ENCODE measurements at places on chromosomes 2 and 18.

DNA sequence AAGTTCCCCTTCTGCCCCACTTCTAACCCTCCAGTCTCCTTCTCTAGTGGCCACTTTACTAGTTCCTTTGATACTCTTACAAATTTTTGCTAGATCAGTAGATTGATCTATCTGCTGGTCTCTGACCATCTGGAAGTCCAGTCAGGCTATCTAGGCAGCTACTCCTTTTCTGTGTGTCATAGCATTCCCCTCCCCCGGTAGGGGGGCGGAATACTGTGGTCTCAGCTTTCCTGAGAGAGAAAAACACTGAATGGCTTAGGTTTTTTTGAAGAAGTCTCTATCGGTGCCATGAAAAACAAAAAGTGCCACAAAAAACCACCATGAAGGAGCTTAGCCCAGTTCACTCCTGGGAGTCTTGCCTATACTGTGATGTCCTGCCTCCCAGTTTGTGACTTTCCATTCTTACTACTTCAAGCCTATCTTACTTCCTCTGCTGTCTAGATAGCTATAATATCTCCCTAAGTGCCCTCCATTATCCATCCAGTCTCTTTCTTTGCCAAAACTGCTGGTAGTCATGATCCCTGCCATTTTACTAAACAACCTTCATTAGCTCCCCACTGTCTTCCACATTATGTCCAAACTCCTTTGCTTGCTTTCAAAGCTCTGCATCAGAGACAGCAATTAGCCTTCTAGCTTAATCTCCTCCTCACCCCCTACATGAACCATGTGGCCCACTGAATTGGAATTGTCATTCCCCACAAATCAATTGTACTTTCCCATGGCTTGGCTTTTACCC is 29.9 kb downstream of the TPGS2 start:
- DNase-seq, result no peak

DNA sequence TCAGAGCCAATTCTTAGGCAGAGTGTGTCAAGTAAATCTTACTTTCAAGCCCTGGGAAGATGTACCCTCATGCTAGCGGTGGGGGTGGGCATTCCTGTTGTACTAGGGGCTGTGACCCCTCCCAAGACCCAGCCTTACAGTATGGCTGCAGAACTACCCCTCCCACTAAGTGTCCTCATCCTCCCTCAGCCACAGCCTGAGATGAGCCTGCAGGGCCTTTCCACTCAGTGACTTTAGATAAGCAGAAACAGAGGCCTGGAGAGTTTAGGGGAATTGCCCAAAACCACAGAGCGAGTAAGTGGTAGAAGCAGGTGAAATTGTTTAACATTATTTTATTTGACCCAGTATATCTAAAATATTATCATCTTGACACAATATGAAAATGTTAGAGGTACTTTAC is 36.6 kb downstream of the TTC32 start:
- DNase-seq, result no peak

DNA sequence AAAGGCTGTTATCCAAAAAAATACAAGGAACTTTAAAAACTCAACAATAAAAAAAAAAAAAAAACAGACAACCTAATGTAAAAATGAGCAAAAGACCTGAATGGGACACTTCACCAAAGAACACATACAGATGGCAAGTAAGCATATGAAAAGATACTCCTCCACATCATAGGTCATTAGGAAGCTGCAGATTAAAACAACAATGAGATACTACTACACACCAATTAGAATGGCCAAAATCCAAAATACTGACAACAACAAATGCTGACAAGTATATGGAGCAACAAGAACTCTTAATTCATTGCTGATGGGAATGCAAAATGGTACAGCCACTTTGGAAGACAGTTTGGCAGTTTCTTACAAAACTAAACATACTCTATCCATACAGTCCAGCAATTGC is 84.2 kb downstream of the DYNC1I2 start:
- DNase-seq, result no peak

DNA sequence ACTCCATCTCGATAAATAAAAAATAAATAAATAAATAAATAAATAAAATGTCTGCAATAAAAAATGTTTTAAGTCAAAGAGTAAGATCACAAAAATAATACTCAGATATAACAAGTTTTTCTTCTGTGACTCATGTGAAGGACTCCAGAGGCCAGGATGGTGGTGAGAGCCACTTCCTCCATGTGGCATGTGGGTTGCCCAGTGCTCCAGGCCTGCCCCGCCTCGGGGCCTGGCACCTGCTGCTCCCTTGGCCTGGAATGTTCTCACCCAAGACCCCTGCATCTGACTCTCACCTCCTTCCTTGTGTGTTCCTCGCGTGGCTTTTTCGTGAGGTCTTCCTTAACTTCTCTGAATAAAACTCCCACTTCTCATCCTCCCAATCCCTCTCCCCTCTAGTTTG is 77.4 kb upstream of the LDLRAD4 start:
- DNase-seq, result no peak

DNA sequence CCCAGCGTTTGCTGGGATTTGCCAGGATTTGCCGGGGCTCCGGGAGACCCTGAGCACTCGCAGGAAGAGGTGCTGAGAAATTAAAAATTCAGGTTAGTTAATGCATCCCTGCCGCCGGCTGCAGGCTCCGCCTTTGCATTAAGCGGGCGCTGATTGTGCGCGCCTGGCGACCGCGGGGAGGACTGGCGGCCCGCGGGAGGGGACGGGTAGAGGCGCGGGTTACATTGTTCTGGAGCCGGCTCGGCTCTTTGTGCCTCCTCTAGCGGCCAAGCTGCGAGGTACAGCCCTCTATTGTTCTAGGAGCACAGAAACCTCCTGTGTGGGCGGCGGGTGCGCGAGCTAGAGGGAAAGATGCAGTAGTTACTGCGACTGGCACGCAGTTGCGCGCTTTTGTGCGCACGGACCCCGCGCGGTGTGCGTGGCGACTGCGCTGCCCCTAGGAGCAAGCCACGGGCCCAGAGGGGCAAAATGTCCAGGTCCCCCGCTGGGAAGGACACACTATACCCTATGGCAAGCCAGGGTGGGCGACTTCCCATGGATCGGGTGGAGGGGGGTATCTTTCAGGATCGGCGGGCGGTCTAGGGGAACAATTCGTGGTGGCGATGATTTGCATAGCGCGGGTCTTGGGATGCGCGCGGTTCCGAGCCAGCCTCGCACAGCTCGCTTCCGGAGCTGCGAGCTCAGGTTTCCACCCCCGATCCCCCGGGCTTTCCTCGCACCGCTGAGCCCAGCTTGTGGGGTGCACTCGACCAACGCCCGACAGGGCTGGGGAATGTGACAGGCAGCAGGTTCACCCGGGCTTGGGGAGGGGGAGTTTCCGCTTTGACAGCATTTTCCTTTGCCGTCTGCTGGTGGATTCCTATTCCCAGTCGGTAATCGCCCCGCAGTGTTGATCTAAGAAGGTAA is 2.8 kb downstream of the ONECUT2 start:
- peak; percentile 92 for DNase-seq

- DNase-seq, result no peak
These were observed 305.6 kb upstream of the ZEB2 start for GRCh38 chr2:144825331-144826020.

DNA sequence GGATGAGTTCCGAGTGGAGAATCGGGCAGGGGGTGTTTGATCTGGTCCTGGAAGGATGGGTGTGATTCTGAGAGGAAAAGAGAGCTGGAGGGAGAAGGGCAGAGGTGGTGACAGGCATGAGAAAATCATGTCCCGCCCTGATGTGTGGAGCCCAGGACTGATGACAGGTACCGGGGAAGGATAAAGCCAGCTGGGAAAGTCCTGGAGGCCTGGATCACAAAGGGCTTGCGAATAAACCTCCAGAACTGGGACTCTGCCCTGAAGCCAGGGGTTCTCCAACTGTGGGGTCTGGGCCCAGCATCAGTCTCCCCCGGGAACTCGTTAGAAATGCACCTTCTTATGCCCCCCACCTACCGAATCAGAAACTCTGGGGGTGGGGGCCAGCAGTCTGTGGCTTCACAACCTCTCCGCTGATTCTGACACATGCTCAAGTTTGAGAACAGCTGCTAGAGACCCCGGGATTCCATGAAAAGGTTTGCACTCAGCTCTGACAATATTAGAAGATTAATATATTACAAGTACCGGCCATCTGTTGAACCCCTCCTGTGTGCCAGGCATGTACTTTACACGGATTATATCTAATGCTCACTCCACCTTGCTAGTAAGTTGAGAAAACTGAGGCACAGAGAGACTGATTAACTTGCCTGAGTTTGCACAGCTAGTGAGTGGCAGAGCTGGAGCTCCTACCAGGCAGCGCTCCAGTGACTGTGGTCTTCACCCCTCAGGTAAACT is 8.0 kb downstream of the TNFRSF11A start:
- no peak for DNase-seq

DNA sequence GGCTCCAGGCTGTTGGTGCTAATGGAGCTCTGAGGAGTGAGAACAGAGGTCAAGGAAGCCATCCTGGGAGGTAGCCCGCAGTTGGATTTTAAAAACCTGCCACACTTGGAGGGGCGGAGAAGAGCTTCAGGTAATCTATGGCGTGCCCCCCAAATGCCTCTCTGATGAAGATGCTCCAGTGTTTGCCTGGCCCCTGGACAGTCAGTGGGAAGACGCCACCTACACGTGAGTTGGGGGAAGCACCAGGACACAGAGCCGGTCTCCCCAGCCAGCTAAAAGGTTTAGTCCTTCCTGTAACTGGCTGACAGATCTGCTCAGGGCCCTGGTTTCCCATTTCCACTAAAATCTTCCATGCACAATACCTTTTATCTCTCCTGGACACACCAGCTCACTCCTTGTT is 225.0 kb downstream of the TTC32 start:
- DNase-seq, result no peak

GRCh38 chr2:9824956-9825720 is 18.1 kb upstream of the TAF1B start:
- DNase-seq, result no peak
